Stimulated activated CD4-positive, alpha-beta T cell treated with anti-CD3 and anti-CD28 coated beads, Interleukin-2, amount 100 ng/mL, for 48 hours (primary cell): ENCODE measurements at places on chromosomes 1 and 21.

DNA sequence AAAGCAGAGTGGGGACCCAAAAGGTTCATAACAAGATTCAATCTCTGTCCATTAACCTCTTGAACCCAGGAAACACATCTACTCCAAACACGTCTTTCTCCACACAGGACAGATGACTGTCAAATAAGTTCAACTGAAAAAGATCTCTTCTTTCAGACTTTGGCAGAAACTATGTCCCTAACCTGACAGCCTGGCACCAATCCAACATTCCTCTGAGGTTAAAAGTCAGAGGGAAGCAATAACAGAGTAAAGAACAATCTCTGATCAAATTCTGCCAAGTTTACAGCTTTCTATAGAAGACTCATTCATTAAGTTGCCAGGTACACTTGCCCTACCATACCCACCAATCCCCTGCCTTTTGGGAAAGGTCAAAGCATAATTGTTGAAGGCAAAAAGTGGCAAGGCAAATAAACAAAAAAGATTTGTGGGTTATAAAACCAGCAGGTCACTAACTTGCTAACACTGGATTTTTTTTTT is 31.9 kb downstream of the OTUD7B start:
- DNase-seq: no peak

DNA sequence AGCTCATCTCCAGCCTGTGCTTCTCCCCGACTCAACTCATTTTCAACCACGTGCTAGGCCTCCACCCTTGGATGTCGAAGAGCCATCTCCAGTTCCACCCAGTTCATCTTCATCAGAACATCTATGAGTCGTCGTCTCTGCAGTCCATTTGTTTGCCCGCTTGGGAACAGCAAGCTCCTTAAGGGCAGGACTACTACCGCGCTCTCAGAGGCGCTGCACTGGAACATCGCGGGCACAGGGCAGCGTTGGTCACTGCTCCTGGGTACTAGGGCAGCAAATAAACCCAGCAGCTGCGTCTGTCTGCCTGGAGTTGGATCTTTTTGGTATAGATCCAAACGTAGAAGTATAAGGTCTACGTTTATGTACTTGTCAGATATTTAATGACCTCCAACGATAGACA is 478 bp upstream of the PRDM2 start:
- DNase-seq: peak; percentile 2

DNA sequence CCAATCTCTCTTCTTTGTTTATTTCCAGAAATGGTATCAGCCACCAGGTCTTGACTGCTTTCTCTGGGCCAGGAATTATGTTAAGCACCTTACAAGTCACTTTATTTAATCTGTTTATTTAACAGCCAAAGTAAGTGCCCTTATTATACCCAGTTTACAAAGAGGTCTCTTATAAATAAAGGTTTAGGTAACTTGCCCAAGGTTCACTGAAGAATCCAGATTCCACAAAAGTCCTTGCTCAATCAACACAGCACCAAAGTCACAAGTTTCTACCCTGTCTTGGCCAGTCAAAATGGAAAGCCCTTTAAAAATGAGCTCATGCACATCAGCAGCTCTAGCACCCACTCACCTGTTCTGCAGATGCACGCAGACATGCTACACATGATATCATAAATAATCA is 28.0 kb upstream of the ATP1A1 start:
- no peak for DNase-seq

- no peak for DNase-seq
Observed at GRCh38 chr1:221806236-221806635, 64.3 kb upstream of the DUSP10 start.

- DNase-seq: no peak
Observed at GRCh38 chr1:63976006-63976405, 202.2 kb downstream of the ROR1 start.
